ENCODE measurements at places on chromosomes 2 and 18.

- no peak for ATAC-seq
Measured at GRCh38 chr2:11679016-11679415, 9.0 kb upstream of the NTSR2 start.

- ATAC-seq: no peak
Measured at GRCh38 chr2:207903236-207903635, 122.1 kb downstream of the PLEKHM3 start.

GRCh38 chr2:100278986-100279385, 43.3 kb downstream of the LONRF2 start:
- no peak for ATAC-seq

GRCh38 chr18:34339155-34339554, 114.4 kb upstream of the NOL4 start:
- no peak for ATAC-seq

DNA sequence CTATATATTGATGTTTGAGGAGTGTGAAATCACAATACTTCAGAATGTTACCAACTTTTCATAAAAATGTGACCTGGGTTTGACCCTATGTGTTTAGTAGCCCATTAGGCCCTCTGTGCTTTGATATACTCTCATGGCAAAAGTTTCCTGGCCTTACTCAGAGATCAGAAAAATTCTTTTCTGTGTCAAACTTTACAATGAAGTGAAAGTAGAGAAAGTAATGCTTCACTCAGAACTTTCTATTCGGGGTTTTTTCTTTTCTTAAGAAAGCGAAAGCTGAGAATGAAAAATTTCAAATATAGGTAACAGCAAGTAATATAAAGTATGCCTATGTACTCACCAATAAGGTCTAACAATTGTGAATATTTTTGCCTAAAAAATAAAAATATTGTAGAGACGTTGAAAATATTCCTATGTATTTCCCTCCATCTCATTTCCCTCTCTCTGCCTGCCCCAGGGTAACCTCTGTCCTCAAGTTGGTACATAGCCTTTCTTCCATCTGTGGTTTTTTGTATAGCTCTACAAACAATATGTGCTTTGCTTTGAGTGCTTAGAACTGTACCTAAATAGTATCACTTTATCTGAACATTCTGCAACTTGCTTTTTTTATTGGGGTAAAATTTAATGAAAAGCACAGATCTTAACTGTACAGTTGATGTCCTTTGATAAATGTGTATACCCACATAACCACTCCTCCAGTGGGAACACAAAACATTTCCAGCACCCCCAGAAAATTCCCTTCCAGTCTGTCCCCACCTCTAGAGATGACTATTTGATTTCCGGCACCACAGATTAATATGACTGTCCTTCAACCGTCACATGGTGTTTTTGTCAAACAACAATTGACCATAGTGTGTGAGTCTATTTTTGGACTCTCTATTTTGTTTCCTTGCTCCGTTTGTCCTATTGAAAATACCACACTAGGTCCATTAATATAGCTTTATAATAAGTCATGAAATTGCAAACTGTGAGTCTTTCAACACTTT, 10.3 kb upstream of the ACKR3 start:
- peak; percentile 69 for ATAC-seq

DNA sequence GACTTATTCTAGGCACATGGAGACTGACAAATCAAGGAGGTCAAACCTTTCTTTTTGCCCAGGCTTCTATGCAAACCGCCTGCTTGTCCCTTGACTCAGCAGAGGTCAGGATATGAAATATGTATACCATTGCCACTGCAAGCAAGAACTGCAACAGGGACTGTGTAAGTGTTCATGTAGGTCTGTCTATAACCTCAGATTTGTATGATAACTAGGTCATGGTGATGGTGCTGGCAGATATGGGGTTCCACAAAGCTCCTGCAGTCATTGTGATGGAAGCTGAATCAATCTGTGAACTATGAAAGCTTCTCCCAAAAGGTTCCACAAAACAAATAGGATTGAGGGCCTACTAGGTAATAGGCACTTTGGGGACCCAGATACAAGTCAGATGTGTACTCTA, 316.3 kb downstream of the CLIP4 start:
- ATAC-seq: no peak

DNA sequence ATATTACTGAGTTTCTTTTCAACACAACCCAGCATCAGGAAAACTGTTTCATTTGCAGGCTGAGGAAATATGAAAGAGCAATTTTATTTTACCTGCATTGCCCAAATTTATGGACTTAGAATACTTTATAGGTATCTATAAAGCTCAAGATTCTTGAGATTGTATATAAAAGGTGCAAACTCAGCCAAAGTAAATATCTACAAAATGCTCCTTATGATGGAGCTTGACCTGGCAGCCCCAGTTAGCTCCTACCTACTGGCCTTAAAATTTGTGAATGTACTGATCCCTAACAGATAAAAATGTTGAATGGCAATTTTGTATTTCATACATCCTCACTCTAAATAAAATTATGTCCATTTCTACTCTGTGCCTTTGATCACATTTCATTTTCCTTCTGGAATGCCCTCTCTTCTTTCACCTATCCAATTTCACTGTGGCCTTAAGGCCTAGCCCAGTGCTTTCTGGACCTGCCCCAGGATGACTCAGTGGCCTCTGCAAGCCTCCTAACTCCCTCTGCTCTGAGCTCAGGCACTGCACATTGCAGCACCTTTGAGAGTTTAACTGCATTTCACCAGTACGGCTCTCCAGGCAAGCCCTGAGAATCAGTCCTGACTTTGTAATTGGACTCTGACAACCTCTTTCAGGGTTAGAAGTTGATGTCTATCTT, 125.9 kb downstream of the ANTXR1 start:
- no peak for ATAC-seq

DNA sequence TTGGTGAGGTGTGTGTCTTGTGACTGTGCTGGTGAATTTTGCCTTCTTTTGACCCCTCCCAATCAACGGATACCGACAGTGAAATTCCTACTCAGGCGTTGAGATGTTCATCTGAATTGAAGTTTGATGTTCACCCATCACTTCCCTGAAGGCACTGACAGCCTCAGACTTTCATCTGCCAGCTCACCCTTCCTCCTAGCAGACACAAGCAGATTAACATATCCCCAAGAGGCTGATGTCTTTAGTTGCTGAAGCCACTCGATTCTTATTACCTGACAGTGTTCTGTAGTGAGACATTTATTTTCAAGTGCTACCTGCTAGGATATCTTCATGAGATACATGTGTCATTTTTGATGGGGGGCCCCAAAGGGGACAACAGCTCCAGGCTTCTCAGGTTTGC, 1330.1 kb upstream of the PIK3C3 start:
- ATAC-seq: no peak

- no peak for ATAC-seq
Measured at GRCh38 chr18:47748093-47748796, 182.2 kb downstream of the SMAD2 start.

DNA sequence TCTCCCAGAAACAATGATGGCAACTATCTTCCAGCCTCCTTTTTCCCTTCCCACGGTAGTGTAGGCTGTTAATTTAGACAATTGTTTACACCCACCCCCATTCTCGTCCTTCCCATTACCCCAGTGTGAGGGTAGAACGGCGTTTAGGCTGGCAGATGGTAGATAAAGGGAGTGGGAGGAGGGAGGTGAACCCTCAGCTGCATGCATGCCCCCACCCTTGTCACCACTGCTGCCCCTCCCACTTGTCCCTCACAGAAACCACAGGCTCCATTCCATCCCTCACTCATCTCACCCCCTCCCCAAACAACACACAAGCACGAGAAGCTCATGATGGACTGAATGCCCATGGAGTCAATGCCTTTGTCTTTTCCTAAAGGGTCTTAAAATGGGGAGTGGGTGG, 107.9 kb upstream of the PARD3B start:
- ATAC-seq: no peak

GRCh38 chr18:37550118-37550875, 15.3 kb downstream of the CELF4 start:
- no peak for ATAC-seq

All from activated CD4-positive, CD25-positive, alpha-beta regulatory T cell treated with anti-CD3 and anti-CD28 coated beads, Interleukin-2, amount 50 U/mL, for 24 hours (primary cell).